ENCODE measurements at places on chromosomes 11 and 22.

DNA sequence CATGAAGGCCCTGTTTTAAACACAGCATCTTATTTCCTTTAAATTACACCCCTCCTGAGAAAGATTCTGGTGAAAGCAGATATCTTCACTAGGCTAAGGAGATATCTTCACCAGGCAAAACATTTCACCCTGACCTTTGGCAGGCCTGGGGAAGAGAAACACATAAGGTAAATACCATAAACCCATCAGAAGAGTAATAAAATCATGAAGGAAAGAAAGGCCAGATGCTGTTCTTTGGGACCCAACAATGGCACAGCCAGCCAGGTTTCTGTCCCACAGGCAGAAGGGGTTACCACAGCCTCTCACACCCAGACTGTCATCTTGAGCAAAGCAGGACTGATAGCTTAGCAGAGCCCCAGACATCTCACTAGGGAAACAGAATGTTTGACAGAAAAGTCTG lies 125.4 kb downstream of the CCDC34 start:
- no peak for DNase-seq

- DNase-seq: no peak
These were observed 43.4 kb upstream of the TMPRSS4 start for GRCh38 chr11:118033443-118033842.

DNA sequence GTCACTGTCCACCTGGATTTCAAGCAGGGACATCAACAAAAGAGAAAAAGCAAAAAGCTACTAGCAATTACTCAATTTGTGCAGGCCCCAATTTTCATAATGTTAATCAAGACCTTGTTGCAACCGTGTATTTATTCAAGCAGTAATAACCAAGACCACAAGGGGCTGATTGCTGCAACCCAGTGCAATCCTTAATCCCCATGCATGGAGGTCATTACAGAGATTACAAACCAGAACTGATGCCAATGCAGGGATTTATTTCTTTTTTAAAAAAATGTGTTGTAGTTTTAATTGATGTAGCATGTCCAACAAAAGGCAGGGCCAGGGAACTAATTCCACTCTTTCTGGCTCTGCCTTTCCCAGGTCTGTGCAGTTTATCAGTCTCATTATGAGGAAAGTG lies 18.4 kb downstream of the TECTA start:
- DNase-seq: no peak

GRCh38 chr11:118521892-118522311 lies 5.4 kb upstream of the TTC36 start:
- no peak for DNase-seq

DNA sequence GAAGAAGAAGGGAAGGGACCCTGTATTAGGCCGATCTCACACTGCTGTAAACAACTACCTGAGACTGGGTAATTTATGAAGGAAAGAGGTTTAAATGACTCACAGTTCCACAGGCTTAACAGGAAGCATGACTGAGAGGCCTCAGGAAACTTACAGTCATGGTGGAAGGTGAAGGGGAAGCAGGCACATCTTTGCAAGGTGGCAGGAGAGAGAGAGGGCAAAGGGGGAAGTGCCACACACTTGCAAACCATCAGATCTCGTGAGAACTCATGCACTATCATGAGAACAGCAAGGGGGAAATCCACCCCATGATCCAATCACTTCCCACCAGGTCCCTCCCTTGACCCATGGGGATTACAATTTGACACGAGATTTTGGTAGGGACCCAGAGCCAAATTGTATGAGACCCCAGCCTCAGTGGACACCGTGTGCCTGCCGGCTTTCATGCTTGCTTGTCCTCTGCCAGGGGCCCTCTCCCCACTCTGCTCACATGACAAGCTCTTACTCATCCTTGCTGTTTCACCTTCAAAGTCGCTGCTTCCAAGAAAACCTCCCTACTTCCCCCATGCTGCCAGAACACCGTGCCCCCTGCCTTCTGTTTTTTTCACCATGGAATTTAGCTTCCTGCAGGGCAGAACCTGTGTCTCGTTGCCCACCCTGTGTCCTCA lies 23.3 kb upstream of the PPFIA1 start:
- DNase-seq: no peak

- no peak for DNase-seq
These were observed 44.7 kb downstream of the SWAP70 start for GRCh38 chr11:9708544-9708943.

GRCh38 chr22:43571181-43571580 lies 159.4 kb downstream of the MPPED1 start:
- no peak for DNase-seq

GRCh38 chr11:118167906-118168305 lies 8.5 kb downstream of the SCN2B start:
- no peak for DNase-seq

DNA sequence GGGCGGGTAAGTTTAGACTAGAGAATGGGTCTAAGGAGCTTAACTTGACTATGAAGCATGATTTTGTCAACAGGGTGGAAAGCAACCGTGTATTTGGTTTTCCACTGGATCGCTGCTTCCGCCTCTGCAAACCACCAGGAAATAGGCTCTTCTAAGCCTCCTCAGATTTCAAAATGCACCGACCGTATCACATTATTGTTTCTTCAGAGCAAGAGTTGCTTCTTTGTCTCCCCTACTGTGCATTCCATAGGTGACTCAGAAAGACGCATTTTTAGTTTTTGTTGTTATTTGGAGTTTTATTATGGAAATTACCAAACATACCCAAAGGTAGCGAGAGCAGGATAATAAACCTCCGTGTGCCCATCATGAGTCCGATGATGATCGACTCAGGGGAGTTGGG lies 64.3 kb upstream of the RASD2 start:
- DNase-seq: no peak

- DNase-seq: no peak
These were observed 119.3 kb downstream of the OSBP2 start for GRCh38 chr22:30813936-30814335.
